ENCODE measurements at places on chromosomes 1 and 21.
A peak's percentile ranks its signal among the peaks of the same experiment; 100 is the strongest.

- DNase-seq: no peak
These were observed 160.5 kb upstream of the HMCN1 start for GRCh38 chr1:185573677-185574076.

- DNase-seq: no peak
These were observed 71.6 kb downstream of the USP25 start for GRCh38 chr21:15801352-15801863.

GRCh38 chr1:75992312-75992711 lies 60.1 kb upstream of the ASB17 start:
- DNase-seq: no peak

DNA sequence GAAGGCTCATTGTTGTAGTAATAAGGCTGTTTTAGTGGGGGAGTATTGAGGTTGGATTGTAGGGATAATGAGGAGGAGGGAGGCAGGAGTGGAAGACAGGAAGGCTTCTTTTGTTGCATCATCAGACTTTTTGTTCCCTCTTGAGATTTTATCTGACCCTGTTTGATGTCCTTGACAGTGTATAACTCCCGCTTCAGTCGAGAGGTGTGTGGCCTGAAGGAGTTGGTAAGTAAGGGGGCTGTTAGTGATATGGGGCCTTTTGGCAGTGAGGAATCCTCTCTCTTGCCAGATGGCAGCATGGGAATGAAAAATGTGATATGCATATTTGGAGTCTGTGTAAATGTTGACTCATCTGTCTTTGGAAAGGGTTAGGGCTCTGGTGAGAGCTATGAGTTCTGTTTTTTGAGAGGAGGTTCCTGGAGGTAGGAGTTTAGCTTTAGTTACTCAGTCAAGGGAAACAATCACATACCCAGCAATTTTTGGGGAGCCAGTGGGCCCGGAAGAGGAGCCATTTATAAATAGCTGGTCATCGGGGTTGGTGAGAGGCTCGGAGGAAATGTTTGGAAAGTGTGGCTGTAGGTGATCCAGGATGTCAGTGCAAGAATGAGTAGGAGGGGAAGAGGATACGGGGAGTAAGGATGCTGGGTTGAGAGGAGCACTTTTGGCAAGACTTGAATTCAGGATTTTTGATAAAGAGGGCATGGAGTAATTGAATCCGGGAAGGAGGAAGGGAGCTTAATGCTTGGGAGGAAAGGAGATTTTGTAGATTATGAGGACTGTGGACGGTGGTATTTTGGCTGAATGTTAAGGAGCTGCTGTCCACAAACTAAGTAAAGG lies 136.7 kb upstream of the ETV3 start:
- DNase-seq: no peak

DNA sequence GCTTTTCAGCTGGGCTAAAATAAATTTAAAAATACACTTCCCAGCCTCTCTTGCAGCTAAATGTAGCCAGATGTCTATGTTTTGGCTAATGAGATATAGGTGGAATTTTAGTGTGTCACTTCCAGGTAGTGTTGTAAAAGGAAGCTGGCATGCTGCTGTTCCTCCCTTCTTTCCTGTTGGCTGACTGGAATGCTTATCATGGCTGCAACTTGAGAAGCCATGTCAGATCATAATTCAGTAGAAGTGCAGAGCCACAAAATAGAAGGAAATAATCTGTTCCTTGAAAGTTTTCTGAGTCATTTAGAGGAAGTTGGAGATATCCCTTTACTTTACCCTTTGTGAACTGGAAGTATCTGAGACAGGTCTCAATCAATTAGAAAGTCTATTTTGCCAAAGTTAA lies 10.9 kb upstream of the RBM15 start:
- no peak for DNase-seq

DNA sequence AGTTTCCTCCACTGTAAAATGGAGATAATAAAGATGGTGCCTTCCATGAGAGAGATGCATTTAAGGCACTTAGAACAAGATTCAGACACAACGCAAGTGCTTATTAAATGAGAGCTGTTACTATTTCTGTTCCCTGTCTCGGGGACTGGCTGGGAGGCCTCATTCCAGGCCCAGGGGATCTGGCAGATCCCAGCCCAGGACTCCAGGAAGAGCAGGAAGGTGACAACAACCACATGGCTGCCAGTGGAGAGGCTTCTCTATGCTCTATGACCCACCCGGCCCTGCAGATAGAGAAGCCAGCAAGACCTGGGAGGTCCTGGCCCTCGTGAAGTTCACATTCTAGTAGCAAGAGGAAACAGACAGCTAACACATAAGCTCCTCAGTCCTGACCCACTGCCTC lies 175.5 kb downstream of the ACTL8 start:
- DNase-seq: no peak

GRCh38 chr1:186531561-186532165 lies 70.7 kb upstream of the PDC start:
- no peak for DNase-seq

DNA sequence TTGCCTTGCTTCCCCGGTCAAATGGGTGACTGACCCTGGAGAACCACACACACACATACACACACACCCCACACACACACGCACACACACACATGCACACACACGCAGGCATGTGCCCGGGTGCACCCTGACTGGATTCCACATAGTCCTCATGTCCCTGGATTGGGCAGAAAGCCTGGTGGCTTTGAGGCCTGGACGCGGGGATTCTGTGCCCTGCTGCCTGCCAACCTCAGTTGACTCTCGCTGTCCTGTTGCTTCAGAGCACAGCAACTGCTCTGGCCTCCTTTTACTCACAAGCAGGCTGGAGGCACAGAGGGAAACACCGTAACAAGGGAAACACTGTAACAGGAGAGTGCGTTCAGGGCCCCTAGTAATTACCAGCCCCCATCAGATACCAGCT lies 6.4 kb downstream of the RORC start:
- DNase-seq: no peak

DNA sequence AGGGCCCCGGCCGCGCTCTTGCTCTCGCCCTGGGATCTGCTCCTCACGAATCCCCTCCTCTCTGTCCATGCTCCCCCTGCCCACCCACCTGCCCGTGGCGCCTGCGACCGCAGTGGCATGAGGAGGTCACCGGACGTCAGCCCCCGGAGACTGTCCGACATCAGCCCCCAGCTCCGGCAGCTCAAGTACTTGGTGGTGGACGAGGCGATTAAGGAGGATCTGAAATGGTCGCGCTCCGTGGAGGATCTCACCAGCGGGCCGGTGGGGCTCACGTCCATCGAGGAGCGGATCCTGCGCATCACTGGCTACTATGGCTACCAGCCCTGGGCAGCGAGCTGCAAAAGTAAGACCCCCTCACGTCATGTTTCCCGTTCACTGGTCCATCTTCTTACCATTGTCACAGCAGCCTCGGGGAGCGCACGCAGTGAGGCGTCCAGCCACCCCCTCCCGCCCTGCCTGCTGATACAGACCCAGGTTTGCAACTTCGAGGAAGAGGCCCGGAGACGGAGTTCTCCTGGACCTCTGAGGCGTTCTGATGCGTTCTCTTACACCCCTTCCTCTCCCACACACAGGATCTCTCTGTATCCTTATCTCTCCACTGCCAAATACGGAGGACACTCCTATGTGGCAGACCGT lies 1.1 kb downstream of the SLC35F3 start:
- DNase-seq: no peak

GRCh38 chr1:113978863-113979702 lies at the start of gene OLFML3:
OLFML3 (plus strand) TSS chr1:113979474; CDS start chr1:113979517, 43 bp downstream.
- no peak for DNase-seq

DNA sequence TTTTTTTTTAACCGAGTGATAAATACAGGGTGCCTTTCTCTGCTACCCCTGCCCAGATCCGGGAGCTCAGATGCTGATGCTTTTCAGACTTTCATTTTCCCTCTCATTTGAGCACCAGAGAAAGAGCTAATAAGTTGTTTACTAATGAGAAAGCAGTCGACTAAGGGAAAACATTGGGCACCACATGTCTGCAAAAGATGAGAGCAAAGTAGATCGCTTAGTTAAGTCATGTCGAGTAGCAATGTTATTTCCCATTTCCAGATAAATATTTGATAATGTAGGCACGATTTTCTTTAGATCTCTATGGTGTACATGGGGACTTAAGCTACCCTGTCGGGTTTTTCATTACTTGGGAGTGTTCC lies 1.2 kb downstream of the PKN2 start:
- DNase-seq: no peak

DNA sequence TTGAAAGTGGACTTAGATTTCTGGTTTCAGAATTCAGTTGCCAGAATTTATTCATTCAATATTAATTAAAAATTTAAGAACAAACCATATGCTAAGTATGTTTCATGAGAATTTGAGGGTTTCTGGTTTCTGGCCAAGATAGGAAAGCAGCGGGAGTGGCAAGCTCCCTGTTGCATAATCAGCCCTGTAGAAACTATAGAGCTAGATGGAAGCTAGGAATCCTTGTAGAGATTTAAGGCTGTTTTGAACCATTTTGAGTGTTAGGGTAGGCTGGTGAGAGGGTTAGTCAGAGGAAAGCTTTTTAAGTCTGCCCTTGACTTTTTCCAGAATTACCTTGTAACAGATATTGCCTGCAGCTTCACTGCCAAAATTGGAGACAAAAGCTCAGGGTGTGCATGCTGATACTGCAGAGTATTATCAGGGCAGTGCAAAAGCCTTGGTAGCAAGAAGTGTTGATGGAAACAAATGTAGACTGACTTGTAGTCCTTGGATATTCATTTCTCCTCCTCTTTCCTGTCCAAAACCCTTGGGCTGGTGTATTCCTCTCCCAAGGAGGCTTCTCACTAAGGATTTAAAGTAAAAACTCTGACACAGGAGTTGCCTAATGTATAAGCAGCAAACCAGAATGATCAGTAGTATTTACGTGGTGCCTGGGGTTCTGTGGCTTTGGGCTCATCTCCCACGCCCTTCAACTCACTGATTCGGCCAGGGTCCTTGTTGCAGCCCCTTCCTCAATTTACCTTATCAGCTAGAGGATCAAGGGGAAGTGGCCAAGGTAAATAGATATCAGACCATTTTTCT lies 12.6 kb upstream of the GIPC2 start:
- no peak for DNase-seq

DNA sequence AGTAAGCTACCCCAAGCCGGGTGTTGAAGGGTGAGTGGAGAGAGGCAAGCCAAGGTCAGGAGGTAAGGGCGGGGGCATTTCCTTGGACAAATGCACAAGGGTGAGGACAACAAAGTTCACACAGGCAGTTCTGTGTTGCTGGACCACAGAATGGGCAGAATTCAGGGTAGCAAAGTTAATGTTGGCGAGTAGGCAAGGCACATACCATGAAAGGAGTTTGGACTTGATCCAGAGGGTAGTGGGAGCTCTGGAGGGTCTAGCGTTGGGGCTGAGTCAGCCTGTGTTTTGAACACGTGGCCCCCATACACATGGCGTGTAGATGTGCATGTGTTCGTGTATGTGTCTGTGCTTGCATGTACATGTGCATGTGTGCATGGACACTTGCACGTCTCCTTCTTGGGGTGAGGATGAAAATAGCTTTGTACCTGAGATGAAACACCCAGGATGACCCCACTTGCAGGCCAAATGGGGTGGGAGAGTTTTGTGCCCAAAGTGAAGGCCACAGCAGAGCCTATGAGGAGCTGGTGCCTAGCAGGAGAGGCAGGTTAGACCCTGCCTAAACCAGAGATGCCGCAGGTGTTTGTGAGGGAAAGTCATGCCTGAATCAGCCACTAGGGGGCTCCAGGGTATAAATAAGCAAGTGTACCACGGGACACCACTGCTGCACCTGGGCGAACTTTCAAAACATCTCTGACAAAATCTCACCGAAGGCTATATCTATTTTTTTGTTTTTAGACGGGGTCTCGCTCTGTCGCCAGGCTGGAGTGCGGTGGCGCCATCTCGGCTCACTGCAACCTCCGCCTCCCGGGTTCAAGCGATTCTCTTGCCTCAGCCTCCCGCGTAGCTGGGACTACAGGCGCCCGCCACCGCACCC lies 21.8 kb downstream of the SLC27A3 start:
- peak; percentile 70 for DNase-seq

DNA sequence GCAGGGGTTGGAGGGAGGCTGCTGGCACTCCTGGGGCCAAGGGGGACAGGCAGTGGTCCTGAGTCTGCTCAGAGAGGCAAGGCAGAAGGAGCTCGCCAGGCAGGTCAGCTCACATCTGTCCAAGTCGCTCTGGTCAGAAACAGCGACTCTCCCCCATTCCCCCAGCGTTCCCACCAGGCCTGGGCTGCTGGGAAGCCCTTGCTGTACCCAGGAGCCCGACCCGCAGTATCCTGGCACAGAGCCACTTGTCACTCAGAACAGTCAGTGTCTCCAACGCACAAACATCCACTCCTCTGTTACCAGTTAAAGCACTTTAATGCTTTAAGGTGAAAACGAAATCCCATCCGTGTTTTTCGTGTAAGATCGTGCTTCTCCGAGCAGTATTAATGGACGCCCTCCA lies 16.6 kb upstream of the CCDC27 start:
- no peak for DNase-seq

DNA sequence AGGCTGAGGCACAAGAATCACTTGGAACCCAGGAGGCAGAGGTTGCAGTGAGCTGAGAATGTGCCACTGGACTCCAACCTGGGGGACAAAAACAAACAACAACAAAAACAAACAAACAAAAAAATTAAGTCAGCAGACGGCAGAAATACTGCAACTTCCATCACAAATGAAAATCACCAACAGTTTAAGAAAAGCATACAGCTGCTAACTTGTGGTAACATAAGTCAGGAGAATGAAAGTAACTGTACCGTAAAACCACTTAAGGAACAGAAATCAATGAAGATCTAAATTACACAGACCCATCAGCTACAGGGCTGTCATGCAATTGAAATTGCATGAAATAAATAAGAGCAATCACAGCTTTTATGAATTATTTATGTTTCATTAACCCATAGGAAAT lies 25.0 kb downstream of the MCOLN2 start:
- no peak for DNase-seq

- no peak for DNase-seq
These were observed 99.6 kb upstream of the ZC3H11B start for GRCh38 chr1:219712506-219712905.

DNA sequence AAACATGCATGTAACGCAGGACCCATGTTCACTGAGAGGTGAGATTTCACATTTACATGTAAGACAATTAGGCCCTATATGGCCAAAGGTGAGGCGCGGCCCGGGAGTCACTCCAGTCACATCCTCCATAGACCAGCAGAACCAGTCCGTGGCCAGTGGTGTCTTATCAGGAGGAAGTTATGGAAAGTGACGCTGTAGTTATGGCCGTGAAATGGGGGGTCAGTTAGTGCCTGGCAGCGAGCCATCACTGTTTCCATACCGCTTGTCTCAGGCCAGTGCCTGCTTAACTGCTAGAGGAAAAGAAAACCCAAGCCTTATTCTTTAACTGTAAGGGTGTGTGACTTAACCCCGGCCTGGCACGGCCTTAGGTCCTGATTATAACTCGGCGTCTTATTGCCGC lies 6.1 kb downstream of the C1orf159 start:
- no peak for DNase-seq

DNA sequence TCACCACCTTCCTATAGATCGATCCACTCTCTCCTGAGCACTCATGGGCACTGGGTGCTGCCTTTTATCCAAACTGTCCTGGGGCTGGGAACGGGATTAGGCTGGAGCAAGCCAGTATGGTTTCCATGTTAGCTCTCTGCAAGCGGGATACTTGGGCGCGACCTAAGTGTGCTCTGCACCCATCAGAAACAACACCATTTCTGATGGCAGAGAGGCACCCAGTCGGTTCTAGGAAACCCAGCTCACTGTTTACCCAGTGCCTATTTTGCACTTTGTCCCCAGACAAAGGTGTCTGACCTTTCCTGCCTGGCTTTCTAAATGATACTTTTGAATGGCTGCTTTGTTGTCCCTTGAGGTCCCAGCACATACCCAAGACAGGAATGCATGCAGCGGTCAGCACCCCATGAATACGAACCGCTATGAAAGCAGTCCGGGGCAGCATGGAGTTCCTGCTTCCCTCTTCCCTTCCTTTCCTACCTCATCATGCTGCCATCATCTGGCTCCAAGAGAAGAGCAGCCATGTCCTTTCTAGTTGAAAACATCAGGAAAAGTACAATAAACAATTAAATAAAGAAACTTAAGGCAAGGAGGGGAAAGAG lies 83.9 kb downstream of the TRABD2B start:
- no peak for DNase-seq
